Esophagus squamous epithelium (tissue), 5 donors: ENCODE measurements at places on chromosomes 12 and 14.

DNA sequence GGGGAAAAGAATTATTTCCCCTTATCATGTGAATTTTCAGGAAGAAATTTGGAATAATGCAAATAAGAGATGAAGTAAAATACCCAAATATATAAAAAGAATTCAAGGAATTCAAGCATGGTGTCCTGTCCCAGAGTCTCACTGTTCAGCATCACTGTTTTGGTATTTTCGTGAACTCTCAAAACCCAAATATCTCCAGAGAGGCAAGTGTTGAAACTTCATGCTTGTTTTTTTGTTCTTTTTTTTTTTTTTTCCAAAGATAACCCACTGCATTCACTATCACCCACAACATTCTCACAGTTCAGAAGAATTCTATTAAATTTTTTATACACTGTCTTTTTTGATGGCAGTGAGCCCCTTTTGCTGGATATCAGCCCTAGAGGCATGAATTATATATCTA is 354.9 kb downstream of the DIO2 start:
- DNase-seq, result no peak

- DNase-seq, result no peak
Observed at GRCh38 chr14:106872611-106873446, 1346.4 kb downstream of the TMEM121 start.

- DNase-seq, result no peak
Observed at GRCh38 chr12:100651694-100652093, 78.2 kb downstream of the GAS2L3 start.

DNA sequence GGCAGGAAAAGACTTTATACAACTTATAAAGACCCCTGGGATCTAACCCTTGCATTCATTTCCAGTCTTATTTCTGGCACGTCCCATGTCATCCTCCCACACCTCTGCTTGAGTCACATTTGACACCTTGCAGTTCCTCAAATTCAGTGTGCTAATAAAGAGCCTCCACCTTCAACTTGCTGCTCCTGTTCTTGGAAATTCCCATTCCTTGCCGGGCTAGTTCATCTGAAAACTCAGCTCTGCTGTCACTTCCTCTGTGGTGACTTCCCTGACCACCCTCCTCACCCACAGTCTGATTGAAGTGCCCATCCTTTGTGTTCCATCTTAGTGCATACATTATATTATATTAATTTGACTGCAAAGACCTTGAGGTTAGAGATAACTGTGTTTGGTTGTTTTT is 37.4 kb upstream of the PSMA6 start:
- no peak for DNase-seq

DNA sequence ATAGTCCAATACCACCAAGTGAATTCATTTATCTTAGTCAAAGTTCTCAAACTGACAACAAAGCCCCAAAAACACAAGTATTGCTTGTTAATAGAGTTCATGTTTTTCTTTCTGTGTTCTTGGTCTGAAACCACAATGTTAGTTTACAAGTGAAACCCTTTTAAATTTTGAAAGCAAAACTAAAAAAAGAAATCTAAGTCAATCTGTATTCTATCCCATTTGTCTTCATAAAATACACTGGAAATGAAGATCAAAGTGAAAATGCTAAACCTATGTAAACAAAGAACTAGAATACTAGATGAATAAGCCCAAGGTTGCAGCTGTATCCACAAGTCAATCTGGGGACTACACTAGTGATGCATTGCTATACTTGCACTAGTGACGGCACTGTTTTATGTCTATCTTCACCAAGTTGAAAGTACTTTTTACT is 10.4 kb downstream of the MAP4K5 start:
- no peak for DNase-seq

DNA sequence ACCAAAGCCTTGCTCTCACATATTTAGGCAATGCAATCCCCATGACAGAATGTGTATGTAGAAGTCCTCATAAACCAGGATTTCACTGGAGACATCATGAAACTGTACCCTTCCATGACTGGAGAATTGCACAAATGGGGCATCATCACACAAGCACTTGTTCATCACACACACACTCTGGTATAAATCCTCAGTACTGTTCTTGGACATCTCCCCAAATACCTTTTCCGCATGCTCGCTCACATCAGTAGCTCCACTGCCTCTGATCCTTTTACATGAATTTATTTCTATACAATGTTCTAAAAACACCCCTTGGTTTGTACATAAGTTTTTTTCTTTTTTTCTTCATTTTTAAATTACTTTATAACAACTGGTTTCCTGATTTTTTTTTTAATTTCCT is 3.3 kb upstream of the ING4 start:
- DNase-seq, result no peak

DNA sequence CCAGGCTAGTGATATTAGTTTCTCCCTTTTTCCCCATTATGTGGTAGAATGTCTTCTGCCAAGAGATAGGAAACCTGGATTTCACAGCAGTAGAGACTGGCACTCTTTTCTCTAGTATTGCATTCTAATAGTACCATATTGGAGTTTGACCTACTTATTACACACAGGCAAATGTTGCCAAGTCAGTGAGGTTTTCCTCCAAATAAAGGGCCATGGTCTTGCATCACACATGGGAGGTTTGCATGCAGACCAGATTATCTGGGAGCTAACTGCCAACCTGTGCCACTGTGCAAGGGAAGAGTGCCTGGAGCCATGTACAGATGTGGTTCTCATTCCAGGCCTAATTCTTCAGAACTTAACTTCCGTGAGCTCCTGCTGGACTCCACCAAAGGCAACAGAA is 113.3 kb downstream of the ANO6 start:
- DNase-seq, result no peak

GRCh38 chr12:110458756-110459155 is 8.6 kb upstream of the ARPC3 start:
- no peak for DNase-seq

DNA sequence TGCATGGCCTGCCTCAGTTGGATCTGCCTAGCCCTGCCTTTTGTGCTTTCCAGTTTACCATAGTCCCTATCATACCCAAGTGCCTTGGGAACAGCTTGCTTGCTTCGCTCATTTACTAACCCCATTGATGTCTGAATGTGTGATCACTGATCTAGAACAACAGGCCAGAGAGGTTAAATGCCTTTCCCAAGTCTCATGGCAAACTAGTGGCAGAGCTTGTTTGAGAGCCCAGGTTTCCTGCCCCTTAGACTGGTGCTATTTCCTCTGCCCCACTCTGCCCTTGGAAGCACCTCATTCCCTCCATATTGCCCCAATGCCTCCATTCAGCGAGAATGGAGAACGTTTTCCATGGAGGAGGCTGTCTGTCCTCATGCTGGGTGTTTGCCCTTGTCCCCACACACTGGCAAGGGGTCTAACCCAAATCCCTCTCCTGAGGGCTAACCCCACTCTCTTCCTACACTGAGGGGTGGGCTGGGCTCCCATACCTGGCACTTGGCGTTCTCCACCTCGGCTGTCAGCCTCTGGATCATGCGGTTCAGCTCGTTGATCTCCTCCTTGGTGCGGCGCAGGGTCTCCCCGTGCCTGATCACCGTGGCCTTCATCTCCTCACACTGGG is 19.8 kb downstream of the KRT7 start:
- DNase-seq, result no peak

GRCh38 chr12:26226122-26226521 is 30.7 kb downstream of the SSPN start:
- no peak for DNase-seq

- DNase-seq, result no peak
Observed at GRCh38 chr12:21906919-21907493, 34.2 kb downstream of the ABCC9 start.

DNA sequence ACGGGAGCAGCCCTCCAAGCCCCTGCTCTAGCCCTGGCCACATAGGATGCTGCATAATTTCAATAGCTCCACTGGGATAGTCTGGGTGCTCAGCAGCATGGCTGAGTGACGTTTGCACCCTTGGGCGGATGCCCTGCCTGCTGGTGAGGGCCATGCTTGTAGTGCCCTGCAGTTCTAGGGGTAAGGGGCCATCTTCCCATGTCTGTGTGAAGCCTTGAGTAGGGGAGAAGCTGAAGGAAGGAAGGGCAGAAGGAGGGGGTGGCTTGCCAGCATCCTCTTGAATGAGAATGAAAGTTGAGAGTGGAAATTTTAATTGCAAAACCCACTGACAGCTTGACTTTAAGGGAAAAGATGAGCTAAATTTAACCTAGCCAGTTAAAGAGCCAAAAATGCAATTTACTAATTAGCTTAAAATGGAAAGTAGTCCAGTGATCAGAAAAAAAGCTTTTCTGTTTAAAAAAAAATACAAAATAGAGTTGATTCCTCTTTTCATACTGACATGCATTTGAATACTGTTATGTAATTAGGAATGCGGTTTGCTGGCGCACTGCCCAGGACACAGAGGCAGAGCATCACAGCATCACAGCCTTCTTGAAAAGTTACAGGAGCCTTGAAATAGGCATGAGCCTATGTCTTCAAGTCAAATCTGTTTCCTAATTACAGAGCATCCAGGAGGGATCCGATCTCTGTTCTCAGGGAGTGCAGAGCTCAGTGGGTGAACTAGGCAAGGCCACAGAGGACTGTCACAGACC is 18.5 kb upstream of the EML1 start:
- no peak for DNase-seq

GRCh38 chr12:132818562-132818961 is 10.1 kb downstream of the GOLGA3 start:
- no peak for DNase-seq

- DNase-seq, result no peak
Observed at GRCh38 chr14:49766839-49767238, 1.1 kb upstream of the KLHDC2 start.

DNA sequence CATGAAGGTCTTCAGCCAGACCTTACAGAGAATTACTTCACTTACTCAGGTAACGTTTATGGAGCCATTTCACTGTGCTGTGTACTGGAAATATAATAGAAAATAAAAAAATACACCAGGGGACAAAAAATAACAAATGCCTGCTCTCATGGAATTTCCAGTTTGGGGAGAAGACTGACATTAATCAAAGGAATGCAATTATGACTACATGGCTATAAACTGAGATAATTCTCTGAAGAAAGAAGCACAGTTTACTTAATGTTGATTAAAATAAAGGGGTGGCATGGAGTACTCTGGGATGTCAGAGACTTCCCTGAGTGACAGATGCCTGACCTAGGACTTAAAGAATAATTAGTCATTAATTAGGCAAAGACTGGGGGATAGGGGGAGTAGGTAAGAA is 59.0 kb downstream of the DENND5B start:
- no peak for DNase-seq

GRCh38 chr12:62537551-62537950 is 70.9 kb downstream of the MON2 start:
- DNase-seq, result no peak

DNA sequence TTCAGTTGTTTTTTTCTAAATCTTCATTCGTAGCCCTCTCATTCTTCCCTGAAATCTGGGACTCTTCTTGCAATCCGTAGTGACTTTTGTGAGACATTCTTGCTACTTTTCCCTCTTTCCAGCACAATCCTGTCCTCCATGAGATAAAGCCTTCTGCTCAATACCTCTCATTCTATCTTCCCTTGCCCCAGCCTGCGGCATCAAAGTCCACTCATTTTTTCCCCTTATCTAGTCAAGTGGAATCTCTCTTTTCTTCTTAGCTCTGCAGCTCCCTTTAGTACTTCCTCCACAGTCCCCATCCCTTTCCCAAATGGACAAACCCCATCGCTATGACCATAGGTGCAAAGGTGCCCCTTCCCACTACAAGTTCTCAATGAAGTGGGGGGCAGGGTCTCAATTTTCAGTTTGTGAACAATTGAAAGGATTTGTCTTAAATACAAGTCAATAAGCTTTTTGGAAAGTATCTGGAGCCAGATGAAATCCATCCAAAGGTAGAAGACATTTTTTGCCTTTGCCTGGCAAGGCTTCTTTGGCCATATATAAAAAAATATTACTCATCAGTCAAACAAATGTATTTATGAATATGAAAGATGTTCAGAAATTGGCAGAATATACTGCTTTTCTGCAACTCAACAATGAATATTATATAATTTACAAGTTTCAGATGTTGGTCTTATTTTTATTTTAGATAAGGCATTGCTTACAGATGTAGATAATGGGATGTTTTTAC is 179.4 kb downstream of the SNAPC1 start:
- no peak for DNase-seq

DNA sequence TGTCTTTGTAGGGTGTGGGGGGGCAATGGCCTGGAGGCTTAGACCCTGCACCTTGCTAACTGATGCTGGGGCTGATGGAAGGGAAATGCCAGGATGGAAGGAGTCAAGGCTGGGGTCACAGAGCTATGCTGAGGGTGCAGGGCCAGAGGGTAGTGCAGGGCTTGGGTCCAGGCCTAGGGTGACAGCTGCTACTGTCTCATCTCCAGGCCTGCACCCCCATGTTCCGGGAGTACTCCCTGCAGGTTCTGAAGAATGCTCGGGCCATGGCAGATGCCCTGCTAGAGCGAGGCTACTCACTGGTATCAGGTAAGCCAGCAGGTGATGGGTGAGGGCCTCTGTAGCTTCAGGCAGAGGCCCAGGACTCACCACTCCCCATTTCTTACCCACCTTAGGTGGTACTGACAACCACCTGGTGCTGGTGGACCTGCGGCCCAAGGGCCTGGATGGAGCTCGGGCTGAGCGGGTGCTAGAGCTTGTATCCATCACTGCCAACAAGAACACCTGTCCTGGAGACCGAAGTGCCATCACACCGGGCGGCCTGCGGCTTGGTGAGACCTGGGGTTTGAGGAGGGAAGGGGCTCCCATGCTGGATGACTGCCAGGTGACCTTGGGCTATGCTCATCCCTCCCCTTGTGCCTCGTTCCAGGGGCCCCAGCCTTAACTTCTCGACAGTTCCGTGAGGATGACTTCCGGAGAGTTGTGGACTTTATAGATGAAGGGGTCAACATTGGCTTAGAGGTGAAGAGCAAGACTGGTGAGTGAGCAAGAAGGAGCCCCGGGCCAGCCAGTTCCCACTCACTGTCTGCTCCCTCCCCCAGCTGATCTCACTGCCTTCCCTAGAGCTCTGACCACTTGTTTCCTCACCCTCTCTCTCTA is 4.1 kb downstream of the SHMT2 start:
- DNase-seq, result no peak

- no peak for DNase-seq
Observed at GRCh38 chr12:23055004-23055403, 430.0 kb downstream of the ETNK1 start.

- DNase-seq, result no peak
Observed at GRCh38 chr14:50312734-50313054, 570 bp downstream of the DMAC2L start.

DNA sequence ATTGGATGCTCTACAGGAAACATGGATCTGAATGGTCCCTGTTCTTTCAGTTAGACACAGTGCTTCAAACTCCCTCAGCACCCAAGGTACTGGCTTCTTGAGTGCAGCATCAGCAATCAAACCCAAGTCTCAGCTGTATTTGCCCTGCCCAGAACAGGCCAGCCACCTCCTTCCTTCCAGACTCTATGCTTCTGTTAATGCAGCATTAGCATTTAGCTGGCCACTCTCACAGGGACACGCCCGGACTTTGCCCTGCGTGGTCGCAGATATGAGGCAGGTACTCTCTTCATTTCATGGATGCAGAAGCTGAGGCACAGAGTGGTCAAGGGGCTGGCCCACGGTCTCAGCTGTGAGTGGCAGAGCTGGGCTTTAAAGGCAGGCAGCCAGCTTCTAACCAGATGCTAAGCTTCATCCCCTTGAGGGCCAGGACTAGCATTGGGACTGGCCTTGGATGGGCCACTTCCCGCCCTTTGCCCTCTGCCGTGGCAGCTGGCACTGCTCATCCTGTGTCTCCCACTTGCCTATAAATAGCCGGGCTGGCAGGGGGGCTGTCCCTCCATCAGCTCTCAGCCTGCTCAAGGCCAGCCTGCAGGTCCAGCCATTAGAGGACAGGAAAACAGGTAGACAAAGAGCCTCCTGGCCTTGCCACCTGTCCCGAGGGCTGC is 1.5 kb upstream of the SLC25A47 start:
- DNase-seq, result no peak

- DNase-seq, result no peak
Observed at GRCh38 chr14:34911209-34912150, 36.3 kb upstream of the BAZ1A start.

- DNase-seq, result no peak
Observed at GRCh38 chr14:42715316-42715715, 1108.6 kb downstream of the LRFN5 start.
